AG10803 (cell line): ENCODE measurements at places on chromosomes 12 and 14.

DNA sequence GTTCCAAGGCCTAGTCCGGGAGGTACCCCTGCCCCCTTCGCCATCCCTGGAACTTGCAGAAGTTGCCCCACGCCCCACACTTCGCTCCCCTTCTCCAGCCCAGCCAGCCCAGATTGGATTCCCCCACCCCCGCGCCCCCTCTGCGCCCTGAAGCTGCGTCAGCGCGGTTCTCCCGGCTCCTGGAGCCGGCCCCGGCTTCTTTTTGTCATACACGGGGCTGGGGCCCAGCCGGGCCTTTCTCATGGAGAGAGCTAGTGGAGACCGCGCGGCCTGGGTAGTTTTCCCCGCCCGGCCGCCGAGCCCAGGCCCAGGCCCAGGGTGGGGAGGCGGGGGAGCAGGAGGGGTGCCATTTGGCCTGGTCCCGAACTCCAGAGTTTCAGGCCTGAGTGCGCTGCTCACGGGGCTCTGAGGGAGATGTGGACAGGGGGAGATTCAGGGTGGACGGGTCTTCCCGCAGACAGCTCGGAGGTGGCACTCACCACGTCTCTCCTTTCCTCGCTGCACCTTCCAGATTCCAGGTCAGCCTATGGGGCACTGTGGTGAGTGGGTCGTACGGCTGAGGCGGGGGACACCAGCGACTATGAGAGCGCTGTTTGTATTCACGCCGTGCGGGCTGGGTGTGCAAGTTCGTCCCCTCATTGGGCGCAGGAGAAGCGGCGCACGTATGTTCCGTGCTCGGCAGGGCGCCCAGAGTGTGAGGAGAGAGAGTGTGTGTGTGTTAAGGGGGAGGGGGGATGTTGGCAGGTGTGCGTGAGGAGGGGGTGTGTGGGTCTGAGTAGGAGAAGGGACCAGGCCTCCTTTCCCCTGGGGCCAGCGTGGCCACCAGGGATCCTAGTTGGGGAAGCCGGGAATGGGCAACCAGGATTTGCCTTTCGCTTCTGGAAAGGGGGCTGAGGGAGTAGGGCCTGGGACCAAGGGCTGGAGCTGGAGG is 785 bp upstream of the LHX5 start:
- DNase-seq: no peak

- DNase-seq: no peak
Observed at GRCh38 chr12:82876075-82876474, 189.4 kb downstream of the TMTC2 start.

GRCh38 chr14:105041841-105042765 is 21.2 kb upstream of the CDCA4 start:
- no peak for DNase-seq

- DNase-seq: no peak
Observed at GRCh38 chr14:105844047-105844630, 317.8 kb downstream of the TMEM121 start.

GRCh38 chr12:67957383-67957782 is 31.9 kb upstream of the IFNG-AS1 start:
- DNase-seq: no peak
